ENCODE measurements at places on chromosomes 13 and 19. TPM values are rescaled to one million over a fixed set of nuclear protein-coding genes. Genes with fewer than 3 reads are reported as not detected.
A peak's percentile ranks its signal among the peaks of the same experiment; 100 is the strongest.

GRCh38 chr13:97484301-97484700 lies 50.3 kb downstream of the RAP2A start:
- DNase-seq = no peak

GRCh38 chr13:83765796-83766195 lies 116.5 kb downstream of the SLITRK1 start:
- DNase-seq = peak; percentile 20

GRCh38 chr13:51995677-51996551 lies 15.3 kb downstream of the ATP7B start:
- DNase-seq = no peak

DNA sequence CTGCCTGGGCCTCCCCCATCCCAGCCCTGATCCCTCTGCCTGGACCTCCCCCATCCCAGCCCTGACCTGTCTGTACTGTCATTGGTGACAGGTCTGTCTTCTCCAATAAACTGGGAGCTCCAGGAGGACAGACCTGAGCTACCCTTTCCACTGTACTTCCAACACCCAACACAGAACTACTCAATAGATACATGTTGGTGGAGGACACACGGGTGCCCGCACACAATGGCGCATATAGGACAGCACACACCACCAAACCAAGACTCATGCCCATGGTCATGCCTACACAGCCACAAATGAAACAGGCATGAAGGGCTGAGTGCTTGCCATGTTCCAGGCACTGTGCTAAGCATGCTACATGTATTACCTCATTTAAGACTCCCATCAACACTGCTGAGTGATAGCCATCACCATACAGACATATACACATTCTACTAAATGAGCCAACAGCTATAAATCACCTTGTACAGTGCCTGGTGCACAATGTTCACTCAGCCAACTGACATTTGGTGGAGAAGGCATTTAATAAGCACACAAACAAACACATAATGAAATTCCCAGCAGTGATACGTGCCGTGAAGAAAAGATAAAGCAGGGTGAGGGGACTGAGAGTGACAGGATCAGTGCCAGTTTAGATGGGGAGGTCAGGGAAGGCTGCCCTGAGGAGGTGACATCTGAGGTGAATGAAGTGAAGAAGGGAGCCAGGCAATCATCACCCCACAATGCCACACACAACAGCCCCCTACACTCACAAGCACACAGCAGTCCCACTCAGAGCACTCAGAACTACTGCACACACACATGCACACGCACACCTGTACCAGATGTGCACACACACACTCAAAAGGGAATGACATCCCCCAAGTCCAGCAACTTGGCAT lies 857 bp downstream of the POU2F2 start:
- DNase-seq = no peak

- DNase-seq = no peak
Measured at GRCh38 chr13:48975101-48975855, 434 bp upstream of the FNDC3A start.

- DNase-seq = no peak
Measured at GRCh38 chr13:24203273-24203672, 42.8 kb downstream of the SPATA13 start.

- no peak for DNase-seq
Measured at GRCh38 chr13:107421028-107421427, 794.3 kb downstream of the LIG4 start.

Gene CRX
- total RNA-seq = not detected

Gene NLRP4
- total RNA-seq = not detected

Gene HSD17B14
- 1.2 TPM for total RNA-seq
